GM06990 (cell line): ENCODE measurements at places on chromosomes 13 and 19.

DNA sequence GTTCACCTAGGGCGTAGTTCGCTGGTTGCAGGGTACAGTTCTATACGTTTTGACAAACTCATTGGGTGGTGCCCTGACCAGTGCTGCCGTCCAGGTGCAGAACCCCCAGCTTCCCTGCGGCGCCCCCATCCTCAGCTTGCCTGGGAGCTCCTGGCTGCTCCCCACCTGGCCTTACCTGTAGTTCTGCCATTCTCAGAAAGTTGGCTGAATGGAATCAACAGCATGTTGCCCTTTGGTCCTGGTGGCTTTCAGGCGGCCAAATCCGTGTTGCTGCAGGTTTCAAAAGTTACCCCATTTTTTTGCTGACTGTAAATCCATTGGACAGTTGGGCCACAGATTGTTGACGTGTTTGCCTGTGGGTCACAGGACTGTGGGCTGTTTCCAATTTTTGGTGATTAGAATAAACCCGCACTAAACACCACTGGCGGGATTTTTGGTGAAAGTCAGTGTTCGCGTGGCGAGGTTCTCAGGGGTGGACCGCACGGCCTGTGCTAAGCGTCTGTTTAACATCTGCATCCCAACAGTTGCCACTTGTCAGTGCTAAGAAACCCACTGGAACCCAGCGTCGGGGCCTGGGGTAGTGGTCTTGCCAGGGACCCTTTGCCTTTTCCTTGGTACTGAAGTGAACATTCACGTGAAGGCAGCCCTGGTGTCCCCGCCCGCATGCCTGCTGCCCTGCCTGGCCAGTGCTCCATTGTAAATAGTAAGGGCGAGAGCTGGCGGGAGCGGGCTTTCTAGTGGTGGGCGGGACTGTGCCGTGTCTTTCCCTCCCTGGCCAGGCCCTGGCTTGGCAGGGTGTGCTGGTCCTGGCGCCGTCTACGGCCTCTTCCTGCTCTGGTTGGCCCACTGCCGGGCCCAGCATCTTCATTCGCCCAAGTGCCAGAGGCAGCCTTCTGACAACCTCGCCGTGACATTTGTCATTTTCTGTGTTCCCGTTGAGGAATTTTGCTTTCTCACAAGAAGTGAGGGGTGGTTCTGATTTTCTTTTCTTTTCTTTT, 3.3 kb downstream of the DOT1L start:
- DNase-seq = no peak

DNA sequence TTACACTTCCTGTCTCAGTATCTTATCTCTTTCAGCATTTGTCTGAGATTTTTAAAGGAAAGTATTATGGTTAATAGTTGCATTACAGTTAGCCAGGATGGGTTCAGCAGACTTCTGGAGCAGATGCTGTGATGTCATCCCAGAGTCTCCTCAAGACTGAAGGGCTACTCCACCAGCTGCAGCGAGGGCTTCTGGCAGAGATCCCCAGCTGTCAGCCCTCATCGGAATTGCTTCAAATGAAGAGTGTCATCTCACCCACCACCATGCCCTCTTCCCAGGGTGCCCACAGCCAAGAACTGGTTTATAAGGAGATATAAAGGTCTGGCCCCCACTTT, 84.4 kb downstream of the FAM216B start:
- DNase-seq = no peak

DNA sequence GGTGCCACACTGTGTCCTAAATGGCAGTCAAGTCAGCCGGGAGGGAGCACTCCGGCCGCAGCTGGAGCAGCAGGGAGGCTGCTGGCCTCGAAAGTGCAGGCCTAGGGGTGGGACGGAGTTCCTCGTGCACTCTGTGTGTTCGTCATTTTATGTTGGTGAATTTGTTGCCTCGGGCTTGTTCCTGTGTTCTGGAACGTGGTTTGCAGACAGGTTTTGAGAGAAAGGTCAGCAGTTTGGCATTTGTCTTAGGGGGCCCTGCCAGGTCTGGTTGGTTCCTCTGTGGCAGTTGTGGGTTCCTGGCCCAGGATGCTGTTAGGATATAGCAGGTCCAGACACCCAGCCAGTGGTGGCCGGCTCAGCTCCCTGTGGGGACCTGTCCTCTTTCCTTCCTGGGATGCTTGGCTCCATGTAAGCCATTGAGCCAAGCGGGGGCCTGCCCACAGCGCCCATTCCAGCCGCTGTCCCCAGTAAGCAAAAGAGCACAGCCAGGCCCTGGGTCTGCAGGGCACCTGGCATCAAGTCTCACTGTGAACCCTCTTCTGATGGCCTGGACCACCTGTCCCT, 30.0 kb downstream of the MPHOSPH8 start:
- DNase-seq = no peak

GRCh38 chr13:40586886-40587565, 79.4 kb downstream of the FOXO1 start:
- DNase-seq = no peak

DNA sequence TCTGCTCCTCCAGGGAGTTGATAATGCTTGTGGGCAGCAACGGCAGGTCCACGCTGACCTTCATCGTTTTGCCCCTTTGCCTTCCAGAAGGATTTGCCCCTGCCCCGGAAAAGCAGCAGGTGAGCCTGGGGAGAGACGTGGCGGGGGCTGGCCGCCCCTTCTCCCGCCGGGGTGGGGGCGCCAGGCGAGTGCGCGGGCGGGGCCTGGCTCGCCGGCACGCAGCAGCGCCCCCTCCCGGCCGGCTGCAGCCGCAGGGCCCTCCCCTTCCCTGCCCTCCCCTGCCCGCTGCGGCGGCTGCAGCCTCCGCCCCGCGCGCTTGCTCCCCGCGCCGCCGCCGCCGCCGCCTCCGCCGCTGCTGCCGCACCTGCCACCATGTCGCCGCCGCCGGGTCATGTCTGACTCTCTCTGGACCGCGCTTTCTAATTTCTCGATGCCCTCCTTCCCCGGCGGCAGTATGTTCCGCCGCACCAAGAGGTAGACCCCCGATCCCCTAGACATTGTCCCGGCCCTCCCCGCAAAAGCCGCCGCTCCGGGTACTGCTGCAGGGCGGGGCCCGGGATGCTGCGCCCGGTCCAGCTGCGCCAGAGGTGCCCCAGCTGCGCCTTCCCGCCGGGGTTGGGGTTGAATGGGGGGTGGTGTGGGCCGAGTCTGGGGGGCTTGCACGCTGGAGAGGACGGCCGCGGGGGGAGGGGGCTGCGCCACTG, at the start of gene MAST1:
Gene MAST1 (plus strand): TSS at position 334 of the 704 bp plus-strand sequence. CDS start 58 bp downstream, at position 392.
- peak; percentile 66 for DNase-seq

GRCh38 chr19:55165952-55166529, 372 bp downstream of the DNAAF3 start:
- peak; percentile 75 for DNase-seq

GRCh38 chr13:102020611-102021216, 381.1 kb downstream of the FGF14 start:
- DNase-seq = no peak
